ENCODE measurements at places on chromosomes 3 and 15.

- DNase-seq: no peak
These were observed 76.0 kb downstream of the ADCY5 start for GRCh38 chr3:123372686-123373473.

DNA sequence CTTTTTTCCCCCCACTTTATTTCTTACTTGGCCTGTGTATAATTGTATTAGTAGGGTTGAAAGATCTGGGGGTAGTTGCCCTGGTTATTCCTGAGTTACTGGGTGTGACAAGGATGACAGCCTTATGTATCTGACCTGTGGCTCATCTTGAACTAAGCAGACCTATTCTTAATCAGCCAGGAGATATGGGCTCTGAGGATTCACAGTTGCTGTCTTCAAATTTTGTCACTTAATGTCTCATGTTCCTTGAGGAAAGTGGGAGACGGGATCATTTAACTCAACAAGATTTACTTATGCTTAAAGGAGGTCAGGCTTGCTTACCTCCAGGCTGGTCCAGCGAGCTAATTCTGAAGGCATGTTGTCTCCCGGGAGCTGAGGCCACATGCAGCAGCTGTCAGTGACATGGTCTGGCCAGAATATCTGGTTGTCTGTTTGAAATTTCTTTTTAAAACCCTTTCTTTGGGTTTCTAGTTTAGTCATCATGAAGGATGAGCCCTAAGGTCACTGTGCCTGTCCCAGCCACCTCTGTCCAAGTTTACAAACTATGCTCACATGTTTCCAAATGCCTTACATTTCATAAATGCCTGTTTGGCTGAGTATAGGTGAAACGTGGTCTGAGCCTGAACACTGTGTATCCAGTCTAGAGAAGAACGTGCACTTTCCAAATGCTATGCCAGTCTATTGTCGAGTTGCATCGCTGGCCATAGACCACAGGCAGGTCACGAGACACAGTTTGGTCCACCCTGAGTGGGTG, 26.8 kb downstream of the LRTM1 start:
- no peak for DNase-seq

- no peak for DNase-seq
These were observed 44.9 kb upstream of the CAPN7 start for GRCh38 chr3:15161133-15161532.

DNA sequence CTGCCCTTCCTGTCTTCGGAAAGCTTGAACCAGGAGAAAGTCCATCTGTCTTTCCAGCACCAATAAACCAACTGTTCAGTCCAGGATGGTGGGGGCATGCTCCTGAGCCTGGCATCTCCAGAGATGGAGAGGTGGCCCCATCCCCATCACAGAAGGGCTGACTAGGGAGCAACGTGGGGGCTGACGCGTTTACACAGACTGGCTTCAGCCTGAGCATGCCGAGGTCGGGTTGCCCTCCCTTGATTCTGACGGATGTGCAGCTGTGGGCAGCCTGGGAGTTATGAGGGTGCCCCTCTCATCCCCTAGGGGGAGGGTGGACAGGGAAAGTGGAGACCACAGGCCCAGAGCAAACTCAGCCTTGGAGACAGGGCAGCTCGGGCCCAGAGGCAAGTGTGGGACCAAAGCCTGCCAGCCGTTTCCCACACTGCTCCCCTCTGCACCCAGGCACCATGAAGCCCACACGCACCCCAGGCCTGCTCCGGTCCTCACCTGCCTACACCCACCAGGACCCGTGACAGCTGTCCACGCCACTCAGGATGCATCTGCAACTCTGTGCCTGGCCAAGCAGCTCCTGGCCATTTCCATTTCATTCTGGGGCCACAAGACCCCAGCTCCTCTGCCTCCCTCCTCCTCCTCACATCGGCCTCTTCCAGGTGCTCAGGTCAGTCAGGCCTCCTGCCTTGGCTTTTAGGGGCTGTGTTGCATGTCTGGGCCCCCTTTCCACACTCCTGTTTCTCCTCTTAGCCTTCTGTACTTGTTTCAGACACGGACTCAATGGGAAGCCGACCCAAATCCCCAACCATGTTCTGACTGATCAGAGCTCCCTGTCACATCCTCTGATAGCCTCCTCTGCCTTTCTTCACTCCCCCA, 48.2 kb upstream of the SLC41A3 start:
- DNase-seq: no peak

GRCh38 chr3:134638385-134639030, 12.3 kb downstream of the KY start:
- no peak for DNase-seq

GRCh38 chr3:78905700-78906099, 862.1 kb downstream of the ROBO1 start:
- no peak for DNase-seq

DNA sequence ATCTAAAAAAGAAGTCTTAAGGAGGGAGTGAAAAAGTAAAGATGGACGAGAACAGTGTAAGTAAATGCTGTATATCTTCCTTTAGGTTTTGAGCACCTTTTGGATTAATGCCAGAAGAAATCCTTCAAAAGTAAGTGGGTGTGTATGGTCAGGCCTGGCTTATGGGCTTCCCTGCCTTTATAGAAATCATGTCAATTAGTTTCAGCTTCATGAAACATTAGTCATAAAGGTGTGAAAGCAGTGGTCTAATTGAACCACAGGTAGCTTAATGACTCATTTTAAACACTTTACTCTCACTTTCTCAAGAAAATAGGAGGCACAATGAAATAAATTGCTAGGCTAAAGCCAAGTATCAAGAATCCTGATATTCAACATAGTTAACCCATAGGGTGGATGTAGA, 467.4 kb upstream of the DPPA4 start:
- DNase-seq: no peak

DNA sequence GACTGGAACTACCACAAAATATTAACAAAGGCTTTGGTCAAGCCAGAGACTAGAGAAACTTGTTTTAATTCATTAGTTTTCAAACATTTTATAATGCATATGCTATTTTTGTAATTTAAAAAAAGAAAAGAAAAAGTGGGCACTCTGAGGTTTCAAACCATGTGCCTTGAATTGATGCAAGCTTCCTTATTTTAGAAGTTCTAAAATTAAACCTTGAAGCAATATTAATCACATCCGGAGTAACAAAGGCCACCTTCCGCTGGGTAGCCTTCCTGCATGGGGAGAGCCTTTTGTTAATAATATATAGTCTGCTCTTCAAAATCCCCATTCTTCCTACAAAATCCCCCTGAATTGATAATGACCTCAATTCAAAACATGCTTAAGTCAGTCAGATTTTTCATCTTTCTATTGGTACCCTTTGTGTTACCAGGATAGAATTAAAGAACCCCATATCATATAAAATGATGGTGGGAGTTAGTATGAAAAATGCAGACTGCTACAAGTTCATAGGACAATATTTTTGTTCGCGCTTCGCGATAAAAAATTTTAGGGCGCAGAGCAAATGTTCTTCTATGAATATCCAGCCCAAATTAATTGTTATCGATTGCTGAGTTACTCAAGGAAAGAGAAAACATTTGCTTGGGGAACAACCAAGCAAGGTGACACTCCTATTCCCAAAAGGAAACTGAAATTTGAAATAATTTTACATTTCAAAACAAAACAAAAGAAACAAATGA, 30.6 kb downstream of the LDHAL6B start:
- no peak for DNase-seq

DNA sequence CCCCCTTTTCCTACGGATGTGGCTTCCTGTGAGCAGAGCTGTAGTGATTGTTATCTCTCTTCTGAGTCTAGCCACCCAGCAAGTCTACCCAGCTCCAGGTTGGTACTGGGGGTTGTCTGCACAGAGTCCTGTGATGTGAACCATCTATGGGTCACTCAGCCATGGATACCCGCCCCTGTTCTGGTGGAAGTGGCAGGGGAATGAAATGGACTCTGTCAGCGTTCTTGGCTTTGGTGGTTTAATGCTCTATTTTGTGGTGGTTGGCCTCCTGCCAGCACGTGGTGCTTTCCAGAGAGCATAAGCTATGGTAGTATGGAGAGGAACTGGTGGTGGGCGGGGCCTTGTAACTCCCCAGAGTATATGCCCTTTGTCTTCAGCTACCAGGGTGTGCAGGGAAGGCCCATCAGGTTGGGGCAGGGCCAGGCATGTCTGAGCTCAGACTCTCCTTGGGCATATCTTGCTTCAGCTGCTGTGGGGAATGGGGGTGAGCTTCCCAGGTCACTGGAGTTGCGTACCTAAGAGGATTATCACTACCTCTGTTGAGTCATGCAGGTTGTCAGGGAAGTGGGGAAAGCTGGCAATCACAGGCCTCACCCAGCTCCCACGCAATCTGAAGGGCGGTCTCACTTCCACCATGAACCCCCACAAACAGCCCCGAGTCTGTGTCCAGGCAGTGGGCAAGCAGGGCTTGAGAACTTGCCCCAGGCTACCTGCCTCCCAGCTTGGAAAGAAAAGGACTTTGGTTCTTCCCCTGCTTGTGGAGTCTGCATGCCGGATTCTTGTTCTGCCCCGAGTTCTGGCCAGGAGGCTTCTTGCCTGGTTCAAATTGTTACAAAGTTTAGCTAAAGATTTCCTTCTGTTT, 9.0 kb upstream of the ADGRG7 start:
- no peak for DNase-seq

- no peak for DNase-seq
These were observed 67.3 kb downstream of the MORC1 start for GRCh38 chr3:109050591-109051167.

DNA sequence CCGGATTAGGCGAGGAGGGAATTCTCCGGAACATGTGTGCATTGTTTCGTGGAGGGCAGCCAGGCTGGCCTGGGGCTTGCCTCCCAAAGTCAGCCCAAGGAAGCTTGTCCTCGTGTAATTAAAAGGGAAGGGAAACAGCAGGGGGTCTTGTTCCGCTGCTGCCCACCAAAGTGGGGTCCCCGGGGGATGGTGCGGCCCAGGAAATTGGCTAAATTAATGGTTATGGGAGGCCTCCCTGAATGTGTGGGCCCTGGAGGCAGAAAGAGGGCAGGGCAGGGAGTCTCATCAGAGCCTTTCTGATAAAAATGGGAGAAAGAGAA, 118.1 kb downstream of the OPA1 start:
- no peak for DNase-seq

GRCh38 chr3:137259701-137260100, 301.9 kb downstream of the IL20RB start:
- no peak for DNase-seq

- no peak for DNase-seq
These were observed 625.6 kb downstream of the SI start for GRCh38 chr3:164452707-164453106.

DNA sequence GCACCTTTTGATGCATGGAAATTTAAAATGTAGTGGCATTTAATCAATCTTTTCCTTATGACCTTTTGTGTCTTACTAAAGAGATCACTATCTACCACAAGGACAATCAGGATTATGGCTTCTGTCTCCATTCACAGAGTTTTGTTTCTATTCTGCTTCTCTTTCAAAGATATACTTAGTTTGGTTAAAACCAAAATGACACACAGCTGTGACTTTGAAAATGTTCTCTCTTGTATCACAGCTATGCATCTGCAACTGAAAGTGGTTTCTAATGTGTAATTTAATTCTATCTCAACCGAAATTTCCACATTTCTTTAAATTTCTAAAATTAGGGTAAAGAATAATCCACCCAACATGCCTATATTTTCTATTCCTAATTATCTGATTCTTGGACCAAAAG, 27.7 kb downstream of the HLTF start:
- DNase-seq: no peak

DNA sequence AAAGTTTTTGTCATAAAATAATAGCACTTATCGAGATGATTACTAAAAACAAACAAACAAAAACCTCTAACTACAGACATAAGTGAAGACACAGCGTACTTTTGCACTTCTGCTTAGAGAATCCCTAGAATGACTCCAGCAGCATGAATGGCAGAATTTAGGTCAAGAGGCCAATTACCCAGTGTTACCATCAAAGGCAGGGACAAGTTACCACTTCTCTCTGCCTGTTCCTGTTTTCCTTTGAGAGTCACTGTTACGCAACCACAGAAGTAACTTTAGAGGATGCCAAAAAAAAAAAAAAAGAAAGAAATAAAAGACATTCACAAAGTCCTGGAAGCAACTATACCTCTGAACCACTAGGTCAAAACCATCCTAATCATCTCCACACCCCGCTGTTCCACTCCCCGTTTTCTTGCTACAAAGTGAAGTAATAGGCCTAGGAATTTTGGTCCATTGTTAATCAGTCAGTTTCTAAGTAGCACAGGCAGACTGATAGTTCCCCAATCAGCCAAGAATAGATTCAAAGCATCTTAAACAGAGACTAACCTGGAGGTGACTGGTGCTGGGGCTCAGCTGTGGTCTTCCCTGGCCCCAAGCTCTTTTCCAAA, 41.9 kb downstream of the FMN1 start:
- no peak for DNase-seq

GRCh38 chr15:28942571-28942970, 56.8 kb downstream of the APBA2 start:
- no peak for DNase-seq

DNA sequence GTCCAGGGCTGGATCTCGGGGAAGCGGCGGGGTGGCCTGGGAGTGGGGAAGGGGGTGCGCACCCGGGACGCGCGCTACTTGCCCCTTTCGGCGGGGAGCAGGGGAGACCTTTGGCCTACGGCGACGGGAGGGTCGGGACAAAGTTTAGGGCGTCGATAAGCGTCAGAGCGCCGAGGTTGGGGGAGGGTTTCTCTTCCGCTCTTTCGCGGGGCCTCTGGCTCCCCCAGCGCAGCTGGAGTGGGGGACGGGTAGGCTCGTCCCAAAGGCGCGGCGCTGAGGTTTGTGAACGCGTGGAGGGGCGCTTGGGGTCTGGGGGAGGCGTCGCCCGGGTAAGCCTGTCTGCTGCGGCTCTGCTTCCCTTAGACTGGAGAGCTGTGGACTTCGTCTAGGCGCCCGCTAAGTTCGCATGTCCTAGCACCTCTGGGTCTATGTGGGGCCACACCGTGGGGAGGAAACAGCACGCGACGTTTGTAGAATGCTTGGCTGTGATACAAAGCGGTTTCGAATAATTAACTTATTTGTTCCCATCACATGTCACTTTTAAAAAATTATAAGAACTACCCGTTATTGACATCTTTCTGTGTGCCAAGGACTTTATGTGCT, 527 bp downstream of the B2M start:
- DNase-seq: no peak

GRCh38 chr3:43093006-43093405, 12.9 kb downstream of the POMGNT2 start:
- DNase-seq: no peak

DNA sequence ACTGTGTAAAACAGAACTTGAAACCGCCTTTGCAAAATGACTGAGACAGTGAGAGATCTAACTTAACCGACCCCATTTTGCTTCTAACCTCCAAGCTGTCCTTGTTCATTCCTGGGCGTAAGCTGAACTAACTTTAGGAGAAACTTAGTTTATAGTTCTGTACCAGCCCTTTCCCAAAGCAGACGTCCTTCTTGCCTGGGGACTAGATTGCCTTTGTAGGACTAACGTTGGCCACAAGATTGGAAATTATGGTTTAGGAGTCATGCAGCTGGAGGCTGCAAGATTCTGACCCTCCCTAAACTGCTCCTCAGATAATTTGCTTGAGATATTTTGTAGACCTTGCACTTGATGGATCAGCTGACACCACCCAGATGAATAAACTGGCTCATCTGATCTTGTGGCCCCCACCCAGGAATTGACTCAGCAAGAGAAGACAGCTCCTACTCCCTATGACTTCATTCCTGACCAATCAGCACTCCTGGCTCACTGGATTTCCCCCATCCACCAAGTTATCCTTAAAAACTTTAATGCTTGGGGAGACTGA, 219.9 kb upstream of the PROK2 start:
- DNase-seq: no peak

Data from stimulated activated CD8-positive, alpha-beta memory T cell treated with anti-CD3 and anti-CD28 coated beads, Interleukin-15, amount 100 ng/mL, for 1 hour (primary cell).